ENCODE measurements at places on chromosomes 2 and 18.

GRCh38 chr2:39390216-39390615 is 46.9 kb downstream of the MAP4K3 start:
- no peak for DNase-seq

DNA sequence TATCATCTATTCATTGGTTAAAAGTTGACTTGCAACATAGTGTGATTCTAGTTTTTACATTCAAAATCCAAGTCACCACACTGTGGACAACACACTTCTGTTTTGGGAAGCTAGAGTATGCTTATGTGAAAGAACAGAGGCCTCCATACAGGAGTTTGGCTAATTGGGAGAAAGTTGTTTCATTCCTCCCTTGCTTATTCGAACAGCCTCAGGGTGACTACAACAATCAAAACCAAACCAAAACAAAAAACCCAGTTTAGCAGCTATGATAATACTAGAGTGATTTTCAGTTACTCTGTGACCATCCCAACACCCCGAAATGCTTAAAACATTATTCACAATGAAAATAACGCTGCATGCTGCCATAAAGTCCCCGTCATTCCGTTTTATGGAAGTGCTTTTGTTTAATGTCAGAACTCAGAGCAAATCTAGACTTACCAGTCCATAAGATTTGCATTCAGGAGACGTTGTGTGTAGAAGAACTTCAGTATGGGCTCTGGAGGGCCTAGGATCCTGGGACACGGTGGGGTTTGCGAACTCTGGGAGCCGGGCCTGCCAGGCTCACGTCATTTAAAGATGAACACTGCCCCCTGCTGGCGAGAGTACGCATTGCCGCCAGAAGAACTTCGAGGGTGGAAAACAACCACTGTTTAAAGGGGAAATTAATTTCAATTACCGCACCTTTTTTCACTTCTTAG is 111.4 kb downstream of the FTCDNL1 start:
- peak; percentile 49 for DNase-seq

GRCh38 chr18:14943967-14944636 is 196.1 kb downstream of the ANKRD30B start:
- no peak for DNase-seq

- no peak for DNase-seq
Measured at GRCh38 chr2:191176305-191176704, 25.5 kb upstream of the STAT4 start.

DNA sequence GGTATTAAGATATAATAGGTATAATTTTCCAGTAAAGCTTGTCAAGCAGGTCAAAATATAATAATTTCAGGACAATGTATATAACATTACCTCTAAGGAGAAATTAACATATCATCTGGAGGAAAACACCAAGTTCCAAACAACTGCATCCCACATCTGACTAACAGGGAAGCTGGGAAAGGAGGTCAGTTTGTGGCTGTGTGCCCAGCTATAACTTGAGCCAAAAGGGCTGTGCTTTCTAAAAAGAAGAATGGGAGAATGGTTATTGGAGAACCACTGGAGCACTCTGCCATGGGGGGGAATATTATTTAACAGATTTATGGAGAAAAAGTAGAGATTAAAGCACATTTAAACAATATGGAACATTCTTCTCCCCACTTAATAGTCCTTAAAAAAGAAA is 390.6 kb upstream of the PKDCC start:
- DNase-seq, result no peak

GRCh38 chr2:215833531-215834162 is 179.7 kb downstream of the MREG start:
- no peak for DNase-seq

DNA sequence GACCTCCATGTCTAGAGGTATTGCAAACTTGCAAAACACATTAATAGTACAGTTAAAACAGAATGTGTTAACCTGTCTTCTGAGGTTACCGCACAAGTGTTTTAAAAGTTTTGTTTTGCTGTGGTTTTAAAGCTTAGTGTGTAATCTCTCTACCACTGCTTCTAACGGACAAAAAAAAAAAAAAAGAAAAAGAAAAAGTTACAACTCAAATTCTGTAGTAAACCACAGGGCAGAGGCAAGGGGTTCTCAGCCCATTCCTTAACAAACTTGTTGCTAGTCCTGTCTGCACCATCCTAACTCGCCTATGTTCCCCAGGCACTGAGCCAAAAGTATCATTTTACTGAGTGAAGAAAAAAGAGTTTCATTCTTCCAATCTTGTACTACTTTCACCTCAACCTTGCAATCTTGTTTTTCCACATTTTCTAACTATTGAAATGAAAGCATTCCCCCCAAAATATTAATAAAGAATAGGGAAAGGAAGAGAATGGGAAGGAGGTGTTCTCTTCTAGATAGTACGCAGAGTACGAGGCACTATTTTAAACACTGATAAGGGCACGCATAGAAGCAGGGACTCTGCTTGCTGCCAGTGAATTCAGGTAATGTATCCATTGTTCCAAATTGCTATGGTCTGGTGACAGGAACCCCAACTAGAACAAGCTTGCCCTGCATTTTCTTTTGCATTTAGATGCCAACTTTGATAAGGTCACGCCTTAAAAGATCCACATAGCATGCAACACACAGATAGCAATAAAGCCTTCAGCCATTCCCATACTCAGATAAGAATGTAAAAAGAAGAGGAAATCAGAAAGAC is 47.1 kb downstream of the IKZF2 start:
- no peak for DNase-seq

GRCh38 chr2:36663851-36664695 is 32.4 kb upstream of the VIT start:
- no peak for DNase-seq

- no peak for DNase-seq
Measured at GRCh38 chr2:180101846-180102245, 94.7 kb upstream of the CWC22 start.

- no peak for DNase-seq
Measured at GRCh38 chr2:40639320-40639719, 187.4 kb upstream of the SLC8A1 start.

DNA sequence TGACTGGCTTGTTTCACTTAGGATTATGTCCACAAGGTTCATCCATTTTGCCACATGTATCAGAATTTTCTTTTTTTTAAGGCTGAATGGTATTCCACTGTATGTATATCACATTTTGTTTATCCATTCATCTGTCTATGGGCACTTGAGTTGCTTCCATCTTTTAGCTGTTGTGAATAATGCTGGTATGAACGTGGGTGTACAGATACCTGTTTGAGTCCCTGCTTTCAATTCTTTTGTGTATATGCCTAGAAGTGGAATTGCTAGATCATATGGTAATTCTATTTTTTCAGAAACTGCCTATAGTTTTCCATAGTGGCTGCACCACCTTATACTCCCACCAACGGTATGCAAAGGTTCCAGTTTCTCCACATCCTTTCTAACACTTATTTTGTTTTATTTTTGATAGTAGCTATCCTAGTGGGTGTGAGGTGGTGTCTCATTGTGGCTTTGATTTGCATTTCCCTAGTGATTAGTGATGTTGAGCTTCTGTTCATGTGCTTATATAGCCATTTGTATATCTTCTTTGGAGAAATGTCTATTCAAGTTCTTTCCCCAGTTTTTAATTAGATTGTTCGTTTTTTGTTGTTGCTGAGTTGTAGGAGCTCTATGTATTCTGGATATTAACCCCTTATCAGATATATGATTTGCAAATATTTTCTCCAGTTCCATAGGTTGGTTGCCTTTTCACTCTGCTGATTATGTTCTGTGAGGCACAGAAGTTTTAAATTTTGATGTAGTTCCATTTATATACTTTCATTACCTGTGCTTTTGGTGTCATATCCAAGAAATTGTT is 40.7 kb downstream of the TTC39C start:
- no peak for DNase-seq

GRCh38 chr2:8996006-8996405 is 7.5 kb downstream of the MBOAT2 start:
- DNase-seq, result no peak

DNA sequence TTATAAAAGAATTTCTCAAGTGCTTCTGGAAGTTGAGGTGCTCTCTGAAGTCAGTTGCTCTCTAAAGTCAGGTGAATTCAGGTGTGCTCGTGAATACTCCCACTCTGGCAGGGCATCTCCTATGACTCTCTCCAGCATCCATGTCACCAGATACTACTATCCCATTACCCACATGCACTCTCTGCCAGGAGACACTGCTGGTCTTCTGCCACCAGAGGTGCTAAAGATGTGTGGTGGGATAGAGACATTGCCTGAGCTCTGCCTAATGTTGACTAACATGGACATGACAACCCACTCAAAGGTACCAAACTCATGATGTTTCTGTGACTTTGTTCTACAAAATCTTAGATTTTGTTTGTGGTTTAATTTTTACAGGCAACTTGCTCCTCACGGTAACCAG is 106.4 kb upstream of the HNRNPA3 start:
- no peak for DNase-seq

GRCh38 chr2:38863061-38863695 is 12.6 kb downstream of the DHX57 start:
- DNase-seq, result no peak

- DNase-seq, result peak; percentile 56
Measured at GRCh38 chr2:175004980-175005732, at the start of gene CHN1. Gene CHN1, minus strand, starts transcription at chr2:175005381. Its CDS starts 469 bp downstream, at chr2:175004912.

- no peak for DNase-seq
Measured at GRCh38 chr2:177147093-177147694, 65.4 kb upstream of the HNRNPA3 start.

GRCh38 chr2:102310964-102311640 is at the start of gene IL1RL1:
Gene IL1RL1, plus strand, starts transcription at chr2:102311563. Its CDS starts 26,702 bp downstream, at chr2:102338265.
- DNase-seq, result no peak

DNA sequence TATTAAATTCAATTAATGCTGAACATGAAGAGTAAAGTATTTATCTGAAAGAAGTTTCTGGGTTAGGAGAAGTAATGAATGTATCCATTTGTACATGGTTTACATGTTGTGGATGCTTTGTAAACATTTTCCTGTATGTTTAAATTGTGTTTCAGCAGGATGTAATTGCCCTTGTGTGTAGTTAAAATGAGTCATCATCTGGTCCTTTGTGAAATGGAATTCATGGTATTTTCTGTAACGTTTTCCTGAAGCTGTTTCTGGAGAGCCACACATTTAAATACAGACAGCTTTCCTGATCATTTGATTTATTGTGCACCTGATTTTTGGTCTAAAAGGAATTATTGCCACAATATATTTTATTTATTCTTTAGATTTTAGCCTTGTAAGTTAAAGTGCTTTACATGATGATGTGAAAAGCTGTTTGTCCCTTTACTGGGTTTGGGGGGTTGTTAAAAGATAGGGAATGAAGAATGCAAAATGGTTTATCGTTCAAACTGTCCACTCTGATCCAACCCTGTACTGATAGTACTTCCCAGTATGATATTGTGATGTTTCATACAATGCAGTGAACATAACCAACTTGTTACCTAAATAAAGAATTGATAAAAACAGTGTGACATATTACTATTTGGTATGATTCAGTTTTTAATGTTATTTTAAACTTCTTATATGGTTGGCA is 41.7 kb upstream of the SLC3A1 start:
- no peak for DNase-seq

DNA sequence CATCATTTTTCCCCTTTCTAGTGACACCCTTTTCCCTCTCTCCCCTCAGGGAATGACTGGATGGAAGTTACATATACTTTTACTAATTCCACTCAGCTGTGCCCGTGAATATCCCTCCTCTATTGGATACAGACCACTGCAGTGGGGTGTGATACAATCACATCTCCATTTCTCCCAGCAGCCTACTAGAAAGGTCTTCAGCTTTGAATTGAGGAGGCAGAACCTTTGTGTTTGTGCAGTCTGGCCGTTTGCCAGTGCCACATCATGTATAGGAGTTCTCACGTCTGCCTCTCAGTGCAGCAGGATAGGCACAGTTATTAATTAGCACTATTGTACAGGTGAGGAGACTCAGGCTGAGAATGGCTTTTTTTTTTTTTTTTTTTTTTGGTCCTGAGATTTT is 16.4 kb downstream of the TNFRSF11A start:
- no peak for DNase-seq

DNA sequence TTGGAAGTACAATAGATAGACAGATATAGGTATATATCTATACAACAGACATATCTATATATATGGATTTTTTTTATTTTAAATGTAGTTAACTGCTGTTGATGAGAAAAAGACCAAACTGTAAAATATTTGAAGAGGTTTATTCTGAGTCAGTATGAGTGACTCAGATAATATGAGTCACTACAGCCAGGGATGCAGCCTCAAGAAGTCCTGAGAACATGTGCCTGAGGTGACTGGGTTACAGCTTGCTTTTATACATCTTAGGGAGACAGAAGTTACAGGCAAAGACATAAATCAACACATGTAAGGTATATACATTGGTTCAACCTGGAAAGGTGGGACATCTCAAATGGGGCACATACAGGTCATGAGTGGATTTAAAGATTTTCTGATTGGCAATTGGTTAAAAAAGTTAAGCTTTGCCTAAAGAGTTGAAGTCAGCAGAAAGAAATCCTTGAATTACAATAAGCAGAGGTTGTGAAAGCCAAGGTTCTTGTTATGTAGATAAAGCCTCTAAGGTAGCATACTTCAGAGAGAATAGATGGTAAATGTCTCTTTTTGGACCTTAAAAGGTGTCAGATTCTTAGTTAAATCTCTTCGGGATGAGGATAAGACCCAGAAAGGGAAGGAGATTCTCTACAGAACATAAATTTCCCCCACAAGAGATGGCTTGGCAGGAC is 149.9 kb downstream of the RBM43 start:
- DNase-seq, result no peak

GRCh38 chr18:38981389-38981788 is 1415.8 kb upstream of the CELF4 start:
- DNase-seq, result no peak

DNA sequence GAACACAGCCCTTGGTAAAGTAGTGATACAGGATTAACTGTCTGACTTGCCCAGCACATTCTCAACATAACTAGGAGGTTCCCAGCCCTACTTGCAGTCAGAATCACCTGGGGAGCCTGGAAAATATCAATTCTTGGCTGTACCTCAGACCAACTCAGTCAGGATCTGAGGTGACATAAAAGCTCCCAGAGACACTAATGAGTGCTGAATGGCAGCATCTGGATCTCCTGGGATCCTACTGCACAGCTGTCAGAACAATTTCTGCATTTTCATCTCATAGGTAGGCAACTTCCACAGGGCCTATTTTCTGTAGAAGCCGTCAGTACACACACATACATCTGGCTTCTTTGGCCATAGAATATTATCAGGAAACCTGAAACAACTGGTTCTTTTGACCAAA is 138.8 kb downstream of the MYO5B start:
- no peak for DNase-seq

GRCh38 chr2:100451734-100452133 is 18.5 kb upstream of the NMS start:
- no peak for DNase-seq

DNA sequence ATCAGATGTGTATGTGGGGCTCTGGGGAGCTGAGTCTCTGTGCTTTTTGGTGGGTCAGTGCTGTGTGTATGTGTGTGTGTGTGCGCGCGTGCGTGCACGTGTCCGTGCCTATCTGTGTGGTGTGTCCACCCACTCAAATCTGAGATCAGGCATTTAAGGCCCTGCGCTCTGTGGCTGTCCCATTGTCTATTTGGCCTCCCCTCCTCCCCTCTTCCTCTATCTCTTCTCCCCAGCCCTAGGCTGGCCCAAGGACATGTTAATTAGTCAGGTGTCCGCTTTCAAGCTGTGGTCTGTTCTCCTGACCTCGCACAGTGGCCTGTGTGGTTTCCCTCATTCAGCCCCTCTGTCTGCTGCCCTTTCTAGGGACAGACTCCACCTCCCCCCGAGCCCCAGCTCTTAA is 136.4 kb downstream of the DYSF start:
- DNase-seq, result no peak

GRCh38 chr2:97844311-97844859 is 131.0 kb downstream of the ZAP70 start:
- no peak for DNase-seq

All from stimulated activated CD8-positive, alpha-beta memory T cell treated with anti-CD3 and anti-CD28 coated beads, Interleukin-4, amount 100 ng/mL, for 24 hours (primary cell).